Stimulated activated CD8-positive, alpha-beta memory T cell treated with anti-CD3 and anti-CD28 coated beads, Interleukin-2, amount 100 ng/mL, for 1 hour (primary cell): ENCODE measurements at places on chromosomes 4 and X.

GRCh38 chr4:138330531-138330930 is 88.4 kb upstream of the SLC7A11 start:
- no peak for DNase-seq

- no peak for DNase-seq
Observed at GRCh38 chr4:100290585-100290984, 100.3 kb upstream of the DDIT4L start.

- DNase-seq, result no peak
Observed at GRCh38 chrX:47197526-47197925, 3.9 kb downstream of the UBA1 start.

- DNase-seq, result no peak
Observed at GRCh38 chrX:16635040-16635439, 14.9 kb upstream of the S100G start.

- no peak for DNase-seq
Observed at GRCh38 chr4:186150926-186151325, 40.4 kb upstream of the CYP4V2 start.

DNA sequence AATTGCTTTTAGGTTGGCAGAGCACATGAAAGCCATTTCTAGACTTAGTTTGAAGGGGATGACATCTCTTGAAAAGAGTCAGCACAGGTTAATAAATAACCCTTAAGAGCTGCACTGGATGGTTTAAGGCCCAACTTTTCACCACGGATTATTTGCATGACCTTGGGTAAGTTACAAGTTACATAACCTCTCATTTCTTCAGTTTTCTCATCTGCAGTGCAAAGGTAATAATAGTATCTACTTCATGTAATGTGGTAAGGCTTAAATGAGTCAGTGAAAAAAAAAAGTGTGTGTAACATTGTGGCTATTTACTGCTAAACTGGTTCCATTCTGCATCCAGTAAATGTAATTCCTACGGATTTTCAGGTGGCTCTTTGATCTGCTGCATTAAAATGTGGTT is 715.8 kb downstream of the CCSER1 start:
- DNase-seq, result no peak

- no peak for DNase-seq
Observed at GRCh38 chr4:11133868-11134267, 294.8 kb downstream of the HS3ST1 start.

DNA sequence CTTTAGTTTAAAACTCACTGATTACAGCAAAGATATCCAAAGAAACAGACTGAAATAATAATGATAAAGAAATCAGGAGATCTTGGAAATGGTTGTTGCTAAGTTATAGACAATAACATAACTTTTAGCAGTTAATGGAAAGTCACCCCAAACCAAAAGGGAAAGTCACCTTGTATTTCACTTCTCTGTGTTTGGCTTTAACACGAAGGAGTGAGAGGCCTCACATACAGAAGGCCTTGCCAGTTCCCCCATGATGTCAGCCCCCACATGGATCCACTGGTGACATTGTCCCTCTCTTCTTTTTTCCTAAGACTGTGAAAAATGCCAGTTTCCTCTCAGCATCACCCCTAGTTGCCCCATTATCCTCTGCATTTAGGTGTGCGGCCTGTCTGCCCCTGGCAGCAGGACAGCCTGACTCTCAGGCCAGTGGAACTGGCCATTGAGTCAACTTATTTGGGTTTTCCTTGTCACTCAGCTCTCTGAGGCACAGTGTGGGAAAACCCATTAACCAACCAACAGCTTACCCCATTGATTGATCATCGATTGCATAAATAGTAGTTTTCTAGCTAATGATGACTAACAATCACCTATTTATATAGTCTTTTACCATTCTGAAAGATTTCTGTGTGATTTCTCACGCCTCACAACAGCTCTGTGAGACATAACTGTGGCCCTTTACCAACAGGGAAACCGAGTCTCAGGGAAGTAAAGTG is 308.1 kb downstream of the PTTG2 start:
- no peak for DNase-seq

DNA sequence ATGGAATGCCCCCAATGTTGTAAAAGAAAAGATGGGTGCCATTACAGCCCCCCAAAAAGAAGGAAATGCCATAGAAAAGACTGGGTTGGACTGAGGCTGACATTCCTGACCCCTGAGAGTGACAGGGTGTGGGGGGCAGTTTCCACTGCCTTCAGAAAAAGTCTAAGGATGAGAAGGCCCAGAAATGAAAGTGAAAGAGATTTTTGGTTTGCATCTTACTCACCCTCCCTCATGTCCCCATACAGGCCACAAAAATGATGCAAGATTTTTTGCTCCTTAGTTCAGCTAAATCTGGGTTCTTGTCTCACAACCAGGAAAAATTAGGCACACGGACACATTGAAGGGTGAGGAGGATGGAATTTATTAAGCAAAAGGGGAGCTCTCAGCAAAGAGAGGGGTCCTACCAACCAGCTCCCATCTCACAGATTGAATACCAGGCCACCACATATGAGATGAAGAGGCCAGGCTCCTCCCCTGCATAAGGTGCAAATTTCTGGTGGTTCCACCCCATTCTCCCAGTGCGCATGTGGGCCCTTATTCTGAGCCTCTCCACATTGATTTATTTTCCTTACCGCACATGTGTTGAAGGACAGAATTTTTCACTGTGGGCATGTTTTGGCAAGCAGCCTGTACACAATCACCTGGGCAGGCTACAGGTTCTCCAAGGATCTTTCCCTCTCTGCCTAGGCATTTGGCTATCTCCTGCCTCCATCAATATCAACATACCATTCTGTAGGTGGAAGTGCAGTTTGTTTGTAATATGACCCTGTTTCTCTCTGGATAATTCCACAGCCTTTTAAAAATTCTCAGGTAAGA is 18.8 kb downstream of the PPP4R3C start:
- no peak for DNase-seq

DNA sequence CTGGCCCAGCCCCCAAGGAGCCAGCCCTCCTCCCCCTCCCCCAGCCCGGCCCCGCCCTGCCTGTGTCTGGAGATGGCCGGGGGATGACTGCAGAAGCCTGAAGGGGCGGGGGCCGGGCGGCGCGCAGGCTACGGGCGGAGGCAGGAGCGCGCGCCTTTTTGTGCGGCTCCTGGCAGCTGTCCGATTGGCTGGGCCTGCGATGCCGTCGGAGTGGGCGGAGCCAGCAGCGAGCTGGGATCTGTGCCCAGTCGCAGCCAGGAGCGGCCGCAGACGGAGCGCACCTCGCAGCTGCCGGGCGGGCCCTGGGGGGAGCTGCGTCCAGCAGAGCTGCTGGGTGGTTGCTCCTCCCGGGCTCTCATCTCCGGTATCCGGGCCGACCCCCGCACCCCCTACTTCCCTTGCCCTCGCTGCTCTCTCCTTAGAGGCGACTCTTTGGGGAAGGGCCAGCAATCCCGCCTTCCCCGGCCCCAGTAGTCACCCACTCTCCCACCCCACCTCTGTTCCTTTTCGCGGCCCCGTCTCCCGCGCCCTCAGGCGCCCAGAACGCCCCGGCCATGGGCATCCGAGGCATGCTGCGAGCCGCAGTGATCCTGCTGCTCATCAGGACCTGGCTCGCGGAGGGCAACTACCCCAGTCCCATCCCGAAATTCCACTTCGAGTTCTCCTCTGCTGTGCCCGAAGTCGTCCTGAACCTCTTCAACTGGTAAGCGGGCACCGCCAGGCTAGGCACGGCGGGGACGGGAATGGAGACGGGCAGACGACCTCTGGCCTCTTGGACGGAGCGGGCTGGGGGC is at the start of gene GABRQ:
Gene GABRQ, plus strand, starts transcription at position 247 of the 794 bp plus-strand sequence. Its CDS starts 308 bp downstream, at position 555.
- no peak for DNase-seq

GRCh38 chrX:42131856-42132255 is 208.5 kb upstream of the CASK start:
- no peak for DNase-seq

GRCh38 chrX:71629467-71629866 is 11.2 kb upstream of the CXCR3 start:
- no peak for DNase-seq

- no peak for DNase-seq
Observed at GRCh38 chr4:108943976-108944591, 181.2 kb upstream of the ETNPPL start.

DNA sequence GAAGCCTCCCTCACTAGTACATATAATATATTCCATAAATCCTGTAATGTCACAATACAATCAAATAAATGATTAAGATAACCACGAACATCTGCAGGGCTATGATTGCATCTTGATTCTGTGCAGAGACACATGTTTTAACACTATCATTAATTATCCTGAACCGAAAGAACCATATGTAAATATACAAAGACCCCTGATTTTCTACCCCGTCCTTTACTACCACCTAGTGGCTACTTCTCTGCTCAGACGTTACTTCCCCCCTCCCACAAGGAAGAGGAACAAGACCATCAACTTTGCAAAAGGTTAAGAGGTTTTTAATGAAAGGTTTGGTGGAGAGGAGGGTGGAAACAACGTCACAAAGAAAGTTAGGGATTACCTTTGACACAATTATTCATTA is 134.0 kb downstream of the COL4A6 start:
- DNase-seq, result no peak

- DNase-seq, result no peak
Observed at GRCh38 chr4:175450446-175450845, 361.6 kb downstream of the GPM6A start.

DNA sequence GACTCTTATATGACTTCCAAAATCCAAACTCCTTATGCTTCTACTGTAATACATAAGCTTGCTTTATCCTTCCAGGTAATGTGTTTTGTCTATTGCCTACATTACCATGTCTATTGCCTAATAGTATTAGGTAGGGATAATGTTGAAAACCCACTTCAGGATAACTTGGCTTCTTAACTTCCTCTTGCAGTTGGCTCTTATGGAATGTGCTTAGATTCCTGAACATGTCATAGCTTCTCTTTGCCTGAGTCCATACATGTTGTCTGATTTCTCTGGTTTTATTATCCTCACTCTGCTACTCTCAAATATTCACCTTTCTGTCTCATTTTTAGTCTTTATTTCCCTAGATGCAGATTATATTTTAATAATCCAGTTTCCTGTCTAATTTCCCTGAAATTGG is 599.9 kb downstream of the IL15 start:
- DNase-seq, result no peak

DNA sequence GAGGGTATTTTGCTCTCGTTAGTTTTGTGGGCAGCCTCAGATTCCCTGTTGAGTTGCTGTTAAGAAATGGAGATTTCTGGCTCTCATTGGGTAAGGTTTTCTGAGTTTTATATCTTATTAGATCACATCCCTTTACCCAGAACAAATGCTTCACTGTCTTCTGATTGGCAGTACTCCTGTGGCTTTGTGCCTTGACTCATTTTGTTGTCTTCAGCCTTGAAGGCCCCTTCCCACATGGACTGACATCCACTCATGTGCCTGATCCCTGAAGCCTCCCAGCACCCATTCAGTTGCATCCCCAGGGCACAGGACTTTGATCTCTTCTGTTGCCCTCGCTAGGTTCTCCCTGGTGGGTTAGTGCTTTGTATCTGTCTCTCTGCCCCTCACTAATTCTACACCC is 10.4 kb downstream of the MED28 start:
- DNase-seq, result no peak

DNA sequence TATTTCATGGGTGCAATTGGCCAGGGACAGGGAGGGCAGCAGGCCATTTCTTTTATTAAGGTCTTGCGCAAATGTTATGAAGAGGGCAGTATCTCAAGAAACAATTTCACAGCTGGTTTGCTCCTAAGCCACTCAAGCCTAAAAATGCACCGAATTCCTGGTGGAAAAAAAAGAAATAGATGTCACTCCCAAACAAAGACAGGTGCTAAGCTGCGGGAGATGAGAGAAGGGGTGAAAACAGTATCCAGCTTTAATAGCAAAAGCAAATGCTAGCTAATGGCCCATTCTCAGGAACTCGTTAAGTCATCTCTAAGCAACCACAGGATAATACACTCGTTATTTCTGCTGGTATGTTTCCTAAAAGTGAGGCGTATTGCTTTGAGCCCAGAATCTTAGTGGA is 116.4 kb downstream of the ARX start:
- DNase-seq, result no peak

- DNase-seq, result no peak
Observed at GRCh38 chrX:48958635-48959094, 1.3 kb upstream of the OTUD5 start.

DNA sequence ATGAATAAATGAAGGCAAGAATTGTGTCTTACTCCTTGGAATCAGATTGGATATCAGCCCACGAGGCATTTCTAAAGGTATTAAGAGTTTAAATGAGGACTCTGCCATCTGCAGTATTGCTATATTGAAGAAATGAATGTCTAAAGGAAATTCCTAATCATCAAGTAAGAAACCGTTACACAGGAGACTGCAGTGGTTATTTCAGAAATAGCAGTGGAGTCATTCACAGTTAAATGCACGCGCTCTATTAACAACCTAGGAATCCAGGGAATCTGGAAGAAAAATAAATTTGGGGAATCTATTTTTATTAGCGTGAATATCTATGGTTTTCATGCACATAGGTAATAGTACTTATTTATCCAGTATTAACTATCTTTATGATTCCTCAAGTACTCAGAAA is 334.2 kb downstream of the TENM3 start:
- DNase-seq, result no peak

- no peak for DNase-seq
Observed at GRCh38 chrX:31302573-31303075, 230.8 kb upstream of the FTHL17 start.

- DNase-seq, result no peak
Observed at GRCh38 chr4:152676052-152676854, 3.5 kb downstream of the TMEM154 start.

DNA sequence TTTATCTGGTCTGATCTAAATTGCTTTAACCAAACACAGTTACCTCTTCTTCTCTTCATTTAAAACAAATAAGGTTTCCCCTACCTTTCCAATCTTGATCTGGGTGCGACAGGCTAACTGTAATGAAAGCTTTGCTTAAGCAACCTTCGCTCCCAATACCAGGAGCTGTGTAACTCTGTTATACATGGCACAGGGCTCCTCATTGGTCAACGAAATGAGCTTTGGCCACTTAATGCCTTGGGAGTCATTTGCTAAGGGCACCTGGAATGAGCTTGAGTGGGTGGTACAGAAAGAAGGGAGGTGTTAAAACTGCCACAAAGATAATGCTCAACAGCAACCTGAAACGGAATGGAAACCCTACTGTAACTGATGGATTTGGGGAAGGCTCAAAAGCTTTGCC is 140.5 kb downstream of the CHRNA9 start:
- DNase-seq, result no peak

DNA sequence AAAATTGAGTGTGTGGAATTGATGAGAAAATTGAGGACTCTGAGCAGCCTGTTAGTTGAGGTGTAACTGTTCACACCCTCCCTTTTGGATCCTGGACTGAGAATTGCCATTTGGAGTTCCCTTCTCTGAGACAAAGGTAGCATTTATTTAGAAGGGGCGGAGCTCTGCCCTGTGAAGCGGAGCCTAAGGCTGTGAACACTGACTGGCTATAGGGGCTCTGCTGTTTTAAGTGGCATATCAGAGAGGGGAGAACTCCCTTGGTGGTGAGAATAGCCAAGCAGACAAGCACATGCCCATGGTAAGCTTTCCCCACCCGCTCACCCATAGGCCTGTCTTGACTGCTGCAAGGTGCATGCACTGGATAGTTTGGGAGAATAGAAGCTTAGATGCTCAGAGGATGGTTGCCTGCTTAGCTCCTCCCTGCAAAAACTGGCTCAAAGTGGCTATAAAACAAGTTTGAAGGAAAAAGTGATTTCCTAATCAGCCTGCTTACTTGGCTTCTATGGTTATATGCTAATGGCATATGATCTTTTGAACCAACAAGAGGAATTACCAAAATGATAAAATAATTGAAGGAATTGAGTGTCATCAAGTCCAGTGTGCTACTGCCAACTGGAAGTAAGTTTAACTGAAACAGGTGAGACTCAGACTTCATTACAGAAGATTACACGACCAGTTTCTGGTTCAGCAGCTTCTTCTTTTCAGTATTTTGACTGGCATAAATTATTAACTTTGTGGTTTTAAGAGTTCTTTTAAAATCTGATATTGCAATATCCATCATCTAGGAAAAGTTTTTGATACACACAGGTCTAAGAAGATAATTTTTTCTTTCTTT is 108.4 kb downstream of the AFF1 start:
- no peak for DNase-seq
